ENCODE measurements at places on chromosomes 5 and 9.

GRCh38 chr5:99005506-99005905, 76.7 kb upstream of the CHD1 start:
- DNase-seq: no peak

- no peak for DNase-seq
These were observed 11.5 kb downstream of the ADAM19 start for GRCh38 chr5:157563929-157564716.

DNA sequence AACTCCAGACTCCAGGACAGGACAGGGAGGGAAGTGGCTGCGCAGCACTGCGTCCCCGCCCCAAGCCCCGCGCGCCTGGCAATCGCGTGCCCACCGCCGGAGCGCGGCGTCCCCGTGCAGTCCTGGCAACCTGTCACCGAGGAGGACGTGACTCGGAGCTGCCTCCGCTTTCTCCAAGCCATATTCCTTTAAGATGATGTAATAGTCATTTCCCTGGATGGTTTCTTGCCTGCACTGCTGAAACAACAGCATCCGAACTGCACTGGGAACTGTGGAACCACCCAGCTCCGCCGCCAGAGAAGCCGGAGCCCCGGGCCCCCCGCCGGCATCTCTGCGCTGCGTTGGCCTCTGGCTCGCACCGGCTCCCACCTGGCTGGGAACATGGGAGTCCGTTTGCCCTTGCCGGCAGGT, 34.5 kb downstream of the KCTD16 start:
- no peak for DNase-seq

- no peak for DNase-seq
These were observed 9.8 kb downstream of the UIMC1 start for GRCh38 chr5:176996780-176997179.

GRCh38 chr9:12954441-12954840, 179.6 kb downstream of the LURAP1L start:
- DNase-seq: no peak

GRCh38 chr5:1167728-1168709, 33.4 kb upstream of the SLC6A19 start:
- DNase-seq: no peak

- no peak for DNase-seq
These were observed 273.1 kb downstream of the ARHGEF28 start for GRCh38 chr5:73899055-73899454.

- DNase-seq: no peak
These were observed 59.4 kb upstream of the CTXN3 start for GRCh38 chr5:127589309-127590030.

- DNase-seq: no peak
These were observed 200.6 kb upstream of the IRX1 start for GRCh38 chr5:3394891-3395599.

DNA sequence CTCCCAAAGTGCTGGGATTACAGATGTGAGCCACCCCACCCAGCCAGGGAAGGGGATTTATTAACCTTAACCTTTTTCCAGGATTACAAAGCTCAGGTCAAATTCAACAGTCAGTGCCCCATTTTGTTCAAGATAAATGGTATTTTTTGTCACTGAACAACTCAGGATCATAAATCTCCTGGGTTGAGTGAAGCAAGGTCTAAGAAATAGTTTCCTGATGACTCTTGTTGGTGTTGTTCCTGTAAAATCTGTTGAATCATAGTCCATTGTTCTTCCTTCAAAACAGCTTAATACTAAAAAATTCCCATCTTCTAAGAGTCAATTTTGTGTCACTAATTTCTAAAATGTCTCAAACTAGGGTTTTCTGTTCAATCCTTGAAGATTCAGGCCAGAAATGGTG, 33.9 kb upstream of the JMY start:
- no peak for DNase-seq

DNA sequence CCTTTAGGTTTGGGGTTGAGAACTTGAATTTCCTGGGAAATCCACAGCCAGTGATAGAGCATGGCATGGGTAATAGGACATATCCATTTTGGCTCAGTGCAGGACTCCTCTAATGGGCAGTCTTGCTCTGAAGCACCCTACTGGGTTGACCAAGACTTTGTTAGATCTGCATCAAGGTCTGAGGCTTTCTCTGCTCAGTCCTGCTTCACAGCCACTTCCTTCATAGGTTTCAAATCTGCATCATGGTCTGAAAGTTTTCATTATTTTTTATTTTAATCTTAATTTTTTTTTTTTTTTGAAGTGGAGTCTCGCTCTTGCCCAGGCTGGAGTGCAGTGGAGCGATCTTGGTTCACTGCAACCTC, 36.5 kb downstream of the KIF2A start:
- no peak for DNase-seq

GRCh38 chr9:4220346-4220745, 79.5 kb downstream of the GLIS3 start:
- no peak for DNase-seq

- DNase-seq: no peak
These were observed 2.9 kb downstream of the STXBP1 start for GRCh38 chr9:127614961-127615360.

GRCh38 chr9:97386733-97387503, 25.0 kb upstream of the TDRD7 start:
- peak; percentile 33 for DNase-seq

GRCh38 chr9:34151398-34151797, 24.9 kb upstream of the DCAF12 start:
- DNase-seq: no peak

DNA sequence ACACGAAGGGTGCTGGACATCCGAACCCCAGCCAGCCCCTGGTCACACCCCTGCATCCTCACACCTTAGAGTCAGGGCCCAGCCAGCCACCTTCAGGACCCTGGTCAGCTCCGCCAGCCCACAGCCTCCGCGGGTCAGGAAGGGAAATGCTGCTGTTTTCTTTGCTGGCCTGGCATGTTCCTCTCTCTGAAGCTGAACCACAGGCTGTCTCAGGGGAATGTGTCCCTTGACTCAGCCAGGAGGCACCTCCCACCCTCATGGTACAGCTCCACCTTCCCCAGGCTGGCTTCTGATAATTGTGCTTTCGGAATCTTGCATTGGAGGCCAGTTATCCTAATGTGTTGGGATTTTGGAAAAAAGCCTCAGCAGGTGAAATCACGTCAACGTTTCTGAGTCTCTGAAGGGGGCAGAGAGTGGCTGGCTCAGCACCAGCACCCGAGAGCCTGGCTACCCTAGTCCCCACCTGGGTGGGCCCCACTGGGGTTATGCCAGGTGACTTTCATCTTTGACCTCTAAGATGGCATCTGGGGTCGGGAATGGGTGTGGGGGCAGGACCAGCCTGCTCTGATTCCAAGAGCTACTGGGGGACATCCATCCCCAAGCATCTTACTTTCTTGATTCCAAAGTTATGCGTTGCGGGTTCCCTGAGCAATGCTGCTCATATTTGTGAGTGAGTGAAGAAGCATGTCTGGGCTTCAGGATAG, 9.8 kb upstream of the OLFM1 start:
- DNase-seq: no peak

GRCh38 chr5:167261309-167262100, 1029.9 kb upstream of the WWC1 start:
- DNase-seq: no peak

GRCh38 chr5:285991-286557, 14.6 kb downstream of the PDCD6 start:
- DNase-seq: no peak
